ENCODE measurements at places on chromosomes 2 and 18.

- DNase-seq, result no peak
These were observed 42.4 kb downstream of the SLC14A2 start for GRCh38 chr18:45657357-45658335.

- DNase-seq, result no peak
These were observed 26.9 kb downstream of the RMC1 start for GRCh38 chr18:23530195-23530594.

DNA sequence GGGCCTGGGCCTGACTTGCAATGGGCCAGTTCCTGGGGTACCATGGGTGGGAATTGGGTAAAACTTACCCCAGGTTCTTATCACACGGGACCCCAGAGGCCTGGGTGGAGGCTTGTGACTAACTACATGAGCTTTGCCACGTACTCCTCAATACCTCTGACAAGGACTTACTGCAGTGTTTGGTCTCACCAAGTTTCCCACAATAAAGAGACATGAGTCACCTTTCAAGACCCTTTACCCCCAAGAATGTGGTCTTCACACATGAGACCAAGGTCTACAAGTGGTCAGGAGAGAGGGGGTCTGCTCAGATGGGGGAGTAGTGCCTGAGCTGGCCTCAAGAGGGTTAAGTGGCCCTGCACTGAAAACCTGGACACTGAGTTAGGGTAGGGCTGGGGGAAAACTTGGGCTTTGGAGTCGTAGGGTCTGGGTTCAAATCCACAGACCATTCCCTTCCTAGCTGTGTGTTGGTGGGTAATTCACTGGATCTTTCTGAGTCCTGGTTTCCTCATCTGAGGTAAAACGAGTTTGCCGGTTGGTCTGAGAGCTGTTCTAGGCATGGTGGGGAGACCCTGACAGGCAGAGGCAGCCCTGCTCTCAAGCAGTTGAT, 2.0 kb upstream of the GNLY start:
- DNase-seq, result no peak

GRCh38 chr2:53787614-53788289, 908 bp downstream of the ERLEC1 start:
- DNase-seq, result no peak

GRCh38 chr18:41875094-41875780, 79.8 kb upstream of the PIK3C3 start:
- no peak for DNase-seq

GRCh38 chr2:120398996-120399888, 53.3 kb downstream of the INHBB start:
- no peak for DNase-seq

DNA sequence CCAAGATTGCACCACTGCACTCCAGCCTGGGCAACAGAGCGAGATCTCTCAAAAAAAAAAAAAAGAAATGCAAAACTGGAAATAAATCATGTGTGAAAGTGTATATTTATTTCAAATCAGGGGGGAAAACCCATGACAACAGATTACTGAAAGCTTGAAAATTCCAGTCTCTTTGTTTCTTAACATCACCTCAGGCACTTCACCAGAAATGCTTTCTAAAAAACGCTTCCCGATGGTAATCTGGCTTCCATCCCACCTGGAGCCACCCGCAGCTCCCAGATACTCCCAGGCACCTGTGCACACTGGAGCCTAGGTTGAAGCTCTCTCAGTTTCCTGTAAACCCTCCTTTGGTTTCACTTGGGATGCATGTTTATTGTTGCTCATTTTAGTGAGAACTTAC, 7.2 kb upstream of the ITGB6 start:
- DNase-seq, result no peak

DNA sequence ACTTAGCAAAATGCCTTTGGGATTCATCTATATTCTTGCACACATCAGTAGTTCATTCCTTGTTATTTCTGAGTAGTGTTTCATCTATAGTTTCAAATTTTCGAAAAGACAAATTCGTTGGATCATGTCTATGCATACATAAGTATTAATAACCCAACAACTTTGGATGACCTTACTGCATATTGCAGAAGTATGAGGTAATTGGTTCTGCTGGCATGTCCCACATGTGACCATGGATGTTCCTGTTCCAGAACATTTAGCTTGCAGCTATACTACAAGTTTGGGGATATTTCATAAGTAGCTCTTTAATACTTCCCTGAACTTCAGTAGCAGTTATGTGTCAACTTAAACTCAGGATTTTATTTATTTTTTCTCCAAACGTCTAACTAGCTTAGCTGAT, 44.9 kb downstream of the APLF start:
- no peak for DNase-seq

DNA sequence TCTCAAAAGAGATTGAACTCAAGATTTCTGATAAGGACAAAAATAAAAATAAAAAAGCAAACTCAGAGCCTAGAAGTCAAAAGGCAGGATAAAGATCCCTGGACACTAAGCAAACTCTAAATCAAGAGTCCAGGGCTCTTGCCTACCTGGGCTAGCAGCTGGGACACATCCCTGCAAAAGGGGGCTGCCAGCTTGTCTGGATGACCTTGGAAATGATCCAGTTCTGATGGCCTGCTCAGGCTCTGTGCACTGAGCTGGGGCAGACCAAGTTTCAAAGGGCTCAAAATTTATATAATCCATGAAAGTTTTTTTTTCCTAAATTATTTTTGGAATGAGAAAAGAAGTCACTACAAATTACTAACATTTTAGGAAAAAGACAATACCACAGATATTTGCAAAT, 557.3 kb downstream of the CNTNAP5 start:
- DNase-seq, result no peak

DNA sequence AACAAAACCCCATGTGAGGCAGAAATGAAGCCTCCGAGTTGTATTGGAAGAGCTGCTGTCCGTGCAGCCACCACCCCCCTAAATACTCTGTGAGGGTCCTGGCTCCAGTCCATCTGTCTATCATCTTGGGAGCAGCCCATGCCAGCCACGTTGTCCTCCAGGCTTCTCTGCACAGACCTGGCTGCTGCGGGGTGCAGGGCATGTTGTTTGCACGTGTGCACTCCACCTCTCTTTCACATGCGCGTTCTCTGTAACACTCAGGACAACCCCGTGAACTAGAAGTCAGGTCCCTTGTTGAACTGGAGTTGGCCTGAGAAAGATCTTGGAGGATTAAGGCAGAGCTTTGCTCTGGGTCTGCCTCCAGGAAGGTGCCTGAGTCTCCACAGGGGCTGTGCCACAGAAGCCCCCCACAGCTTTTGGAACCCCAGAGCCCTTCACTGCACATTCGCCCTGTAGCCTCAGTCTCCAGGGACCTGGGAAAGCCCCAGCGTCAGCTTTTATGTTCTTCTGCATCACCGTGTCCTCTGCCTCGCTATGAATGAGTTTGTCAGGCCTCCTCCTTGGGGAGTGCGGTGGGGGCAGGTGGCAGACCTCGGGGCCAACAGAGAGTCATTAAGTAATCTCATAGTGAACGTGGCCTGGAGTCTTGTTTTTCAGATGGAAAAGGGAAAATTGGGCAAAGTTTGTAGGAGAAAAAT, 16.6 kb downstream of the RTP5 start:
- DNase-seq, result no peak

- no peak for DNase-seq
These were observed 16.4 kb downstream of the TNFRSF11A start for GRCh38 chr18:62341473-62341872.

DNA sequence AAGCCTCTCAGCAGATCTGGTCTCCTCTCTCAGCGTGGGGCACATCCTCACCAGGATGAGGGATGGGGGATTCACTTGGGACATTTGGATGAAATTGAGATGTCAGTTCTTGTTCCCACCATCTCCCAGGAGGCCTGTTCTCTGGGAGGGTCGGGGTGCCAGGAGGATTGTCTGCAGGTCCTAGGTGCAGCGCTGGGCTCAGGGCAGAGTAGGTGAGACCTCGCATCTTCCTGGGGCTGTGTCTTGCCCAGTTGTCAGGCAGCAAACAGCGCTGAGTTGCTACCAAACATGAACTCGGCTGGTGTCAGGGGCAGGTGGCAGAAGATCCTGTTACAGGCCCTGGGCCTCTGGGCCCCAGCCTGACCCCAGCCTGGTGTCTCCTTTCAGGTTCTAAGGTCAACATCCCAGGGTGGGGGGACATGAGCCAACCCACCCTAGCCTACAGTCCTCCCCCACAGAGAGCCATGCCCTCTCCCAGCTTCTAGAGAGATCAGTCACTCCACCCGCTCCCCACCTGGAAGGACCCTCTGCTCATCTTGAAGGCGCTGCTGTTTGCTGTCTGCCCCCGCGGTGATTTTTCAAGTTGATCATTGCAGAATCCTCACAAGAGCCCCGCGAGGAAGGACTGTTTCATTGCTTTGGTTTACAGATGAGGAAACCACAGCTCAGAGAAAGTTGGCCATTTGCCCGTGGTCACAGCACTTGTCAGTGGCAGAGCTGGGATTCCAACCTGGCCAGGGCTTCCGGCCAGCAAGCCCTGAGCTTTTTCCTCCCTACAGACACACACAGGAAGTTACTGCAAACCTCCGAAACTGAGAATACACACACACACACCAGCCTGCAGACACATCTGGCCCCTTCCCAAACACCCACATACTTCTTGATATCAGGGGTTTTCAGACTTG, 83.9 kb downstream of the STPG4 start:
- no peak for DNase-seq

GRCh38 chr18:36580874-36581750, 247.7 kb downstream of the TPGS2 start:
- no peak for DNase-seq

GRCh38 chr2:140234116-140234515, 1453.9 kb upstream of the NXPH2 start:
- DNase-seq, result no peak

DNA sequence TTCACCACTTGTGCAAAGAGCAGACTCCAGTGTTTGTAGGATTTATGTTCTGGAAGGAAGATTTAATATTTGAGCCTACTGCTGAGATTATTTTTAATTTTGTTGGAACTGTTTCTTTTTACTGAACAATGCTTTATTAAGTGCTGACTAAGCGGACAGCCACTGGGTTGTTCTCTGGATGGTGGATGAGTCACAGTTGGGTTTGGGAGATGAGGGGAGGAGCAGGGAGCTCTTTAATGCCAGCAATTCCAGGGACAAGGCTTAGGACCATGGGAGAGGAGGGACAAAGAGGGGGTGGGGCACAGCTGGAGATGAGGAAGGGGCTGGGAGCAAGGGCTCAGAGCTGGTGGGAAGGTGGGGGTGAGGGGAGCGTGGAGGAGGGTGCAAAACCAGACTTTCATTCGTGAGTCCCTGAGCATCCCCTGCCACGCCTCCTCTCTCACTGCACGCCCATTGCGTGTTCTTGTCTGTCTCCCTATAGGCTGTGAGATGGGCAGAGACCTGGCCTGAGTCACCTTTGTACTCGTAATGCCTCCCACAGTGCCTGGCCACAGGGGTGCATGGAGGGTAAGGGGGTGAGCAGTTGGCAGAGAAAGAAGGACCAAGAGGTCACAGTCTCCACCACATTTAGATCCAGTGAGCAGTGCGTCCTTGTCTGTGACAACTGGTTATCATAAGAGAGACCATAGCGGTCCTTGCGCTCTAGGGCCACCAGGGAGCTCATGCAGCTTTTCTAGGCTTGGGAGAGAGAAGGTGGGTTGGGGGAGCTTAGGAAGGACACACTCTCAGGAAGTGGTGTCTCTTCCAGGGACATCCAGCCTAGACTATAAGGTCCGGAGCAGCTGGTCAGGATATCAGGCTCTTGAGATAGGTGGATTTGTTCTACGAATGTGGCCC, 18.4 kb downstream of the SLC4A3 start:
- DNase-seq, result no peak

GRCh38 chr18:79588636-79589481, 90.7 kb upstream of the CTDP1 start:
- peak; percentile 67 for DNase-seq

- no peak for DNase-seq
These were observed 109.8 kb downstream of the FARSB start for GRCh38 chr2:222545823-222546795.

DNA sequence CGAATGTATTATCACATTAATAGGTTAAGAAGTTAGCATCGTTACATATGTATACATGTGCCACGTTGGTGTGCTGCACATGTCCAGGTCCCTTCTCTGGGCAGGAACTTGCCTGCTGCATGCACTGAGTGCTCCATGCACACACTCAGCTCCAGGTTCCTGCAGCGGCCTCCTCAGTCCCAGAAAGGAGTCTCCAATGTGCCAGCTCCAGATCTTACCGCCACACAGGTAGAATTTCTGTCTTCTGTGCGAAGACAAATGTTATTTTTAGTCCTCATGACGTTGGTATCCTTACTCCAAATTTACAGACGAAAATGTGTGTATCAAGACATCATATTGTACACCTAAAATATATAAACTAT, 127.1 kb downstream of the GALR1 start:
- no peak for DNase-seq

- DNase-seq, result no peak
These were observed 8.3 kb upstream of the IL1RN start for GRCh38 chr2:113119111-113119510.

Data from right renal pelvis (tissue), 4 donors.